Hepatocyte (in vitro differentiated cells): ENCODE measurements at places on chromosomes 12 and 14. TPM values are rescaled to one million over a fixed set of nuclear protein-coding genes. Genes with fewer than 3 reads are reported as not detected.
A peak's percentile ranks its signal among the peaks of the same experiment; 100 is the strongest.

GRCh38 chr12:53567961-53568808 is 58.0 kb downstream of the ATF7 start:
- peak overlapping the region; percentile 54 for H3K27ac ChIP-seq
- no peaks in the 10 kb centered on the region for H3K36me3 ChIP-seq
- H3K4me3 ChIP-seq: no peak overlapping the region
- peaks cover 7% of the 10 kb centered on the region for H3K4me1 ChIP-seq
- no peaks in the 10 kb centered on the region for H3K27me3 ChIP-seq
- DNase-seq: no peak

DNA sequence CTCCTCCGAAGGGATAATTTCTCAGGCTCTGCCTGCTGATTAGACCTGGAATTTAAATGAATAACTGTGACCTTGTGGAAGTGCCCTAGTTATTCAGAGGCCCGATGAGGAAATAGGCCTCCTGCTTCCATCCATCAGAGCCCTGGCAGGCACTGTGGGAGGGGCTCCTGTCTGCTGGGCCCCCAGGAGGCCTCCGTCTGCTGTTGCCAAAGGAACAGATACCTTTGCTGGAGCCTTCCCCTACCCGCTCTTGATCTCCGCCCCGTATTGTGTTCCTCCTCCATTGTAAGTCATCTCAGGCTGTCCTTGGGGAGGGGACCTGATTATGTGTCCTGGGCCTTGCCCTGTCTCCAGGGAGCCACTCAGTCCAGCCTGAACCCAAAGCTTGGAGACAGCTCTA is 112.3 kb downstream of the NRXN3 start:
- no peak for DNase-seq
- H3K4me3 ChIP-seq: no peak overlapping the region
- no peaks in the 10 kb centered on the region for H3K4me1 ChIP-seq
- no peaks in the 10 kb centered on the region for H3K36me3 ChIP-seq
- no peaks in the 10 kb centered on the region for H3K27me3 ChIP-seq

Gene SARNP
- 84.2 and 118 TPM in 2 replicates for total RNA-seq

GRCh38 chr14:101980700-101981099 is 16.3 kb downstream of the DYNC1H1 start:
- no peaks in the 10 kb centered on the region for H3K4me1 ChIP-seq
- H3K4me3 ChIP-seq: no peak overlapping the region
- H3K27ac ChIP-seq: peak overlapping the region; percentile 40

Gene WDHD1
- total RNA-seq: 5.9 and 6.3 TPM in 2 replicates

Gene OTOGL
- 0.33 and 0.44 TPM in 2 replicates for total RNA-seq

DNA sequence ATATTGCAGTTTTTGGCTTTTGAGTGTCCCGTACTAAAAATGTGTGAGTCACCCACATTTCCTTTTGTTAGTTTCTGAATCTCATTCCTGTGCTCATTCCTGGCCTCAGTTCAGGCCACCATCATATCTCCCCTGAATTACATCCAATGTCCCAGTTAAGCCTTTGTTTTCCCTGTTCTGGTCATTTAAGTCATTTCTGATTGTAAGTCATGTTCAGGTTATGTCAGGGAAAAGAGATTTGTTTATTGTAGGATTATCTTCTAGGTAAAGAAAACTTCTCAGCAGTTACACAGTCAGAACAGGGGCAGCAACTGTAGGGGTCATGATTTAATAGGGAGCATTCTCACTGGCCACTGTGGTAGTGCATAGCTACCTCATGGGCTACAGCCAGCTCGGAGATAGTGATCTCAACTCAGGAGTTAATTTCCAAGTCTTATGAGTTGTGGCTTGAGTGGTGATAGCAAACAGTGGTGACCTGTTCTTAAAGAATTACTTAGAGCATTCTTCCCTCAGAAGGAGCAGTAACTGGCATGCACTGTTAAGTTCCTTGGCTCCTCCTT is 6.7 kb downstream of the DDX47 start:
- peaks cover 19% of the 10 kb centered on the region for H3K4me1 ChIP-seq
- no peak overlapping the region for H3K4me3 ChIP-seq
- DNase-seq: peak; percentile 57

GRCh38 chr14:35045798-35046047 is 349 bp upstream of the FAM177A1 start:
- DNase-seq: no peak
- peak overlapping the region; percentile 35 for H3K4me3 ChIP-seq
- peaks cover 21% of the 10 kb centered on the region for H3K4me1 ChIP-seq

DNA sequence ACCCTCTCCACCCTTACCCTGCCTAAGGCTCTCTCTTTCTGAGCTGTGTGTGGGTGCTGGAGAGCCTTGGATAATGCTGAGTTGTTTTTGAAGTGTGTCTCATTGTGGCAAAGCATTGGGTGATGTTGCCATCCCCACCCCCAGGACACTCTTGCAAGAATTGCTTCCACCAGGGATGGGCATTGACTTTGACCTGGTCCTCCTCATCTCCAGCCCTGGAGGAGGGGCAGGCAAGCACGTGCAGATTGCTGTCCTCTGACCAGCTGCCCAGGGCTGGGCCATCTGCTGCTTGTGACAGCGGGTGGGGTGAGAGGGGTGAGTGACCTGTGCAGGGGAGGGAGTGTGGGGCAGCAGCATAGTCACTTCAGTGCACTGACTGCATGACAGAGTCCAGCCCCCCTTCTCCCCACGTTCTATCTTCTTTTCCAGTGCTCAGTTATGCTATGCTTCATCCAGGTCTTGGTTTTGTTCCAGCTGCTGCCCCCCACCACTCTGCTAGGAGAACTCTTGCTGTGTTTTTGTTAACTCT is 26.2 kb downstream of the SUSD6 start:
- peaks cover 60% of the 10 kb centered on the region for H3K4me1 ChIP-seq
- DNase-seq: peak; percentile 65
- H3K27ac ChIP-seq: peak overlapping the region; percentile 82

Gene CYP27B1
- 0.23 and 2.9 TPM in 2 replicates for total RNA-seq

GRCh38 chr12:127579446-127579845 is 687.5 kb upstream of the TMEM132C start:
- H3K4me3 ChIP-seq: no peak overlapping the region
- no peaks in the 10 kb centered on the region for H3K36me3 ChIP-seq
- H3K27me3 ChIP-seq: no peaks in the 10 kb centered on the region

DNA sequence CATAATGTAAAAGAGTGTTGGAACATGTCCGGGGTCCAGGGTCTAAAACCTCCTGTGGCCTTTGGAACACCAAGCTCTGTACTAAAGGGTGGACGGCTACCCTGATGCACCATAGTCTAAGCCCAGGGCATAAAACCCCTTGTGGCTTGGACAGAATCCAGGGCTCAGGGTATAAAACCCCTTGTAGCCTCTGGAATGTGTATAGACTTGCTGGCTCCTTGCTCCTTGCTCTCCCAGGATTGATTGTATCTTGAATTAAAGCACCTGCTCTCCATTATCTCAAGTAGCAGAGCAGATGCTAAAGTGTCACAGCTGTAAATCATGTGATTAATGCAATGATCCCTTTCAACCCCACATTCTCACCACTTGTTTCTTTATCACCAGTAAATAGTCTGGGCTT is 556.5 kb downstream of the LRFN5 start:
- DNase-seq: no peak
- no peaks in the 10 kb centered on the region for H3K36me3 ChIP-seq
- no peaks in the 10 kb centered on the region for H3K4me1 ChIP-seq
- no peak overlapping the region for H3K27ac ChIP-seq
- H3K27me3 ChIP-seq: no peaks in the 10 kb centered on the region

DNA sequence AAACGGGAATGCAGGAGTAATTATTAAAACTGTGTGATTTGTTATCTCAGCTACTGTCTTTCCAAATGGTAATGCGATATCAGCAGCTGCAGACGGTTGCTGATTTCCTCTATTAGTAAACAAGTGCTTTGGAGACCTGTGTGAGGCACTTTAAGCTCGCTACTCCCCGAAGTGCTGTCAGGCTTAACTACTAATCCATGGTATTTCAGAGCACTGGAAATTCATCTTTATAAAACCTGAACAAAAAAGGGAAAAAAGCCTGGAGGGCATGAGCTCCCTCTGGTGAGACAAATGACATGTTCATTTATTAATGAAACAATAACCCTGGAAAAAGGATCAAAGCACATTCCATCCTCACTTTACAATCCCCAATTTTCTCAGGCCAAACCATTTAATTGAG is 143.6 kb upstream of the OTX2 start:
- H3K27ac ChIP-seq: no peak overlapping the region
- no peak for DNase-seq
- H3K36me3 ChIP-seq: no peaks in the 10 kb centered on the region
- no peaks in the 10 kb centered on the region for H3K27me3 ChIP-seq
- H3K4me3 ChIP-seq: no peak overlapping the region

- no peak overlapping the region for H3K4me3 ChIP-seq
- no peaks in the 10 kb centered on the region for H3K36me3 ChIP-seq
- no peak overlapping the region for H3K27ac ChIP-seq
- no peaks in the 10 kb centered on the region for H3K4me1 ChIP-seq
- DNase-seq: no peak
- no peaks in the 10 kb centered on the region for H3K27me3 ChIP-seq
Observed at GRCh38 chr12:28925719-28926376, 223.2 kb upstream of the FAR2 start.

GRCh38 chr14:59823179-59823578 is 47.4 kb downstream of the RTN1 start:
- H3K4me3 ChIP-seq: no peak overlapping the region
- H3K36me3 ChIP-seq: no peaks in the 10 kb centered on the region
- H3K4me1 ChIP-seq: no peaks in the 10 kb centered on the region
- H3K27me3 ChIP-seq: no peaks in the 10 kb centered on the region
- DNase-seq: no peak

GRCh38 chr12:76916170-76916540 is 37.3 kb upstream of the CSRP2 start:
- no peaks in the 10 kb centered on the region for H3K27me3 ChIP-seq
- H3K27ac ChIP-seq: peak overlapping the region; percentile 35
- H3K36me3 ChIP-seq: no peaks in the 10 kb centered on the region

DNA sequence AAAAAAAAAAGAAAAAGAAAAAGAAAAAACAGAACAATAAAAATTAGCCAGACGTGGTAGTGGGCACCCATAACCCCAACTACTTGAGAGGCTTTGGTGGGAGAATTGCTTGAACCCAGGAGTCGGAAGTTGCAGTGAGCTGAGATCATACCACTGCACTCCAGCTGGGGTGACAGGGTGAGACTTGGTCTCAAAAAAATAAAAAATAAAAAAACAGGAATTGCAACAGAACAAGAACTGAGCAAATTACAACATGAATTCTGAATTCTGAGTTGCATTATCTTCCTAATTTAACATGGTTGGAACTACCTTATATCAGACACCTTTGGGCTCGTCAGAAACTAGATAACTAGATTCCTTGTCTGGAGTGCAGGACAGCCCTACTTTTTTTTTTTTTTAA is 53.3 kb upstream of the NR2C1 start:
- no peak for DNase-seq
- no peaks in the 10 kb centered on the region for H3K4me1 ChIP-seq
- H3K36me3 ChIP-seq: no peaks in the 10 kb centered on the region
- H3K27ac ChIP-seq: no peak overlapping the region

Gene COL2A1
- 32.7 and 52.5 TPM in 2 replicates for total RNA-seq

DNA sequence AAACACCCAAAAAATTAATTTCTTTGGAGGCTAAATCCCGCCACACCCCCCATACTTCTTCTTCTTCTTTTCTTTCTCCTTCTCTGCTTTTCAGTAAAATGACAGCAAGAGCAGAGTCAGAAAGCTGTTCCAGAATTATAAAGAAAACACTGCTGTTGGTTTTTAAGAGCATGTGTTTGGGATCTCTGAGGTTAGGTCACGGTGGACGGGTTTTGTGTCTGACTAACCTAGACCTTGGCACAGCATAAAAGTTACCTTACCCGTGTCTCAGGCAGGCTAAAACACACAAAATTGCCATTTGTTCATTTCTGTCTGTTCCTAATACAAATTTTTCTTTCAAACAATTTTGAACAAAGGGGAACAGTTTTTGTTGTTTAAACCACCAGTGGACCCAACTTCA is 540.8 kb downstream of the NRXN3 start:
- H3K27ac ChIP-seq: no peak overlapping the region
- no peaks in the 10 kb centered on the region for H3K36me3 ChIP-seq
- H3K4me1 ChIP-seq: no peaks in the 10 kb centered on the region

DNA sequence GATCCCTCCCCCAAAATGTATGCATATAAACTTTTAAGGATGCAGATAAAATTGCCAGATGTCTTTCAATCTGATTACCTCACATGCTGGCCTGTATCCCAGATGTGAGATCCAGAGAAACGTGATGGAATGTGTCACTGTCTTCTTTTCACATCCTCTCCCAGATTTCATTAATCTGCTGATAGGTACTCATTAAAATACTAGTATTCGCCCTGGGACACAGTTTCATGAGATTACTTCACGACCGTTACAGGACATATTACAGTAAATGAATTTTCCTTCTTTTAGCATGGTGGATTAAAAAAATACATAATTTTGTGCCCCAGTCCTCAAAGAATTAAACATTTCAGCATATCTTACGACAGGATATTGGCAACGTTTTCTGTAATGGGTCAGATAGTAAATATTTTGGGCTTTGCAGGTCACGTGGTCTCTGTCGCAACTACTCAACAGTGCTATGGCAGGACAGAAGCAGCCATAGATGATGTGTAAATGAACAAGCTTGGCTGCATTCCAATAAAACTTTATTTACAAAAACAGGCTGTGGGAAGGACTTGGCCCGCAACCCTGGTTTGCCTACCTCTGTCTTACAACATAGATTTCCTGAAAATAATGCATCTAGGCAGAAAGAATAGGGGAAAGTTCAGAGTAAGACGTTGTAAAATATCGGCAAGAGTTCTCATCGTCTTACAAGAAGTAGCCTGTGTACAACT is 156.0 kb upstream of the DIO3 start:
- no peaks in the 10 kb centered on the region for H3K27me3 ChIP-seq
- peaks cover 26% of the 10 kb centered on the region for H3K4me1 ChIP-seq
- H3K4me3 ChIP-seq: no peak overlapping the region
- DNase-seq: peak; percentile 53
- no peaks in the 10 kb centered on the region for H3K36me3 ChIP-seq

DNA sequence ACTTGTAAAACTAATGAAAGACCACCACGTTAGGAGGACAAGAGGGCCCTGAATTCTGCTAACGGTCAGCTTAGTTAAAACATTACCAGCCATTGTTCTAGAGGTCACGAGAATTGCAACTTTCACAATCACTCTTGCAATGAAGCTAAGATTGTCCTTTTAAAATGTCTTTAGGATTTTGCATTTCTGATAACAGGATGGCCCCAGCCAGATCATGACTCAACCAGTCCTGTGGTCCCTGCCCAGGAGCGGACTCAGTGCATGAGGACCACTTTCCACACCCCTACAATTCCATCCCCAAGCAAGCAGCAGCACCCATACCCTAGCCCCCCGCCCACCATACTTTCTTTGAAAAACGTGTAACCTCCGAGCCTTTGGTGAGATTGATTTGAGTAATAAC is 28.7 kb downstream of the HSP90AA1 start:
- H3K27ac ChIP-seq: no peak overlapping the region
- no peak overlapping the region for H3K4me3 ChIP-seq
- DNase-seq: no peak
- H3K4me1 ChIP-seq: no peaks in the 10 kb centered on the region

DNA sequence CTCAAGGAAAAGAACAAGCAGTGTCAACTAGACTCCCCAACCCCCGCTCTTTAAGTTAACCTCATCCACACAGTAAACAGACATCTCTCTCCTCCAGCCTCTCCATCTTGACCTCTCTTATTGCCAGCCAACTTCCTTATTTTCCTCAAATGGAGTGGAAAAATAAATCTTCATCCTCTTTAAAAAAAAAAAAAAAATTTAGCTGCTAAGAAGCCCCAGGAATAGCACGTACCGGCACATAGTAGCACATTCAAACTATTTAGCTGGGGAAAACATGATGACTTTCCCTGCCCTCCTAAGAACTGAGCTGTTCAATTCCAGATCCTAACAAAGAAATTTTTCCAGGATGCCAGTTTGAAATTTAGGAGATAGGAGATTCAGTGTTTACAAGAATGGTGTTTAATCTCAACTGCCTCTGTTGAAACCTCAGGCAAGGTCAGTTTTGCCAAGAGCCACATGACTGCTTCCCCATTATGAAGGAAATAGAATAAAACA is 90.8 kb downstream of the EPS8 start:
- H3K36me3 ChIP-seq: no peaks in the 10 kb centered on the region
- no peaks in the 10 kb centered on the region for H3K27me3 ChIP-seq
- peaks cover 3% of the 10 kb centered on the region for H3K4me1 ChIP-seq
- H3K4me3 ChIP-seq: no peak overlapping the region
- no peak for DNase-seq
- peak overlapping the region; percentile 11 for H3K27ac ChIP-seq
